Cerebellar nuclear complex (tissue), 1 donor: ENCODE measurements at places on chromosomes 11 and 22.
A peak's percentile ranks its signal among the peaks of the same experiment; 100 is the strongest.

GRCh38 chr11:109958131-109958820, 134.9 kb upstream of the ZC3H12C start:
- DNase-seq = no peak

DNA sequence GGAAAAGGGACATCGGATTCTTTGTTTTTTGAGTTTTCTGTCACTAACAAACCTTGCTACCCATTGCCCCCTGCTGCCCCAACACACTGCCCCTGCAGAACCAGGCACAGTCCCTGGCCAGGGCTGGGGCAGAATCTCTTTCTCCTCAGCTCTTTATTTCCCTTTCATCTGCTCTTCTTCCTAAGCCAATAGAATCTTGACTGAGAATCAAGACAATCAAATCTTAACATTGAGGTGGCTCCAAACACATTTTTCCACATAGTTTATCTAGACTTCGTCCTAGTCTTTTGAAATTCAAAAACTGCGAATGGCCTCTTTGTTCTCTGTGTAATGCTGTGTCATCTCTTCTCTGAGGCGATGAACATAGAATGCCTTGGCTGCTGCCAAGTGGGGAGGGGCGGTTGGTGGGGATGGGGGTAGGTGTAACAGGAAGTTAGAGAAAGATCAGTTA, 16.1 kb upstream of the NTM start:
- DNase-seq = no peak

GRCh38 chr11:125743681-125744080, 2.4 kb upstream of the PATE1 start:
- no peak for DNase-seq

DNA sequence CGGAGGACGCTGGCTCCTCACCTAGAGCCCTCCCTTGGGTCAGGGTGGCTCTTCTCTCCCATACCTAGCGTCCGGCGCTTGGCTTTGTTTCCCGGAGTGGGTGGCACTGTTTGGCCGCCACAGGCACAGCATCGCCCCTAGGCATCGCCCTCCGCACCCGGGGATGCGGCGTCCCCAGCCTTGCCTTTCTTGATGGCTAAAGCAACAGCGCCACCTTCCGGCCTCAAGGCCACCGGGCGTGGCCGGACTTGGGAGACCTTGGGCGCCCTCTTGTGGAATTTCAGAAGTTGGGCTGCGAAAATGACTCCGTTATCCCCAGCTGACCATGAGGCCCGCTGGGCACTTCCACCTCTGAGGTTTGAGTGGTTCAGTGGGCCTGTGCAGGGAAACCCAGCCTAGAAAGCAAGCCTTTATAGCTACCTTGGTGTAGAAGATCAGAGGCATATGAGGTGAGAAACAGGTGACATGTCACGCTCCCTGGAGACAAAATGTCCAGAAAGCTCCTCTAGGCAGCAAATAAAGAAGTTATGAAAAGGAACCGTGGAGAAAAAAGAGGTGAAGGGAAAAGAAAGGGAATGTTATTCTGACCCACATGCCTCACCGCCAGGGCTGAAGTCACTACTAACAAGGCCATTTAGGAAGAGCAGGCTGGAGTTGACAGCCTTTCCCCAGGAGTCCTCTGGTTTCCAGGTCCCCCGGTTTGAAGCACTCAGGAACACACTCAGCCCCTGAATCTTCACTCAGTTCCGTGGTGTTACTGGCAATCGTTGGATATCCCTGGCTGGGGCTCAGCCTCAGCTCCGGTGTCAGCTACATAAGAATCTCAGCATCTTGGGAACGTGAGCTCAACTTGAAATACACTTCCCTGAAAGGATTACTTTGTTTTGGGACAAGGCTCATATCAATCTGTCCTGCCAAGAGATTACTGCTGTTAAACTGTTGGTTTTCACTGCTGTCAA, 54.1 kb downstream of the SNX19 start:
- peak; percentile 7 for DNase-seq

DNA sequence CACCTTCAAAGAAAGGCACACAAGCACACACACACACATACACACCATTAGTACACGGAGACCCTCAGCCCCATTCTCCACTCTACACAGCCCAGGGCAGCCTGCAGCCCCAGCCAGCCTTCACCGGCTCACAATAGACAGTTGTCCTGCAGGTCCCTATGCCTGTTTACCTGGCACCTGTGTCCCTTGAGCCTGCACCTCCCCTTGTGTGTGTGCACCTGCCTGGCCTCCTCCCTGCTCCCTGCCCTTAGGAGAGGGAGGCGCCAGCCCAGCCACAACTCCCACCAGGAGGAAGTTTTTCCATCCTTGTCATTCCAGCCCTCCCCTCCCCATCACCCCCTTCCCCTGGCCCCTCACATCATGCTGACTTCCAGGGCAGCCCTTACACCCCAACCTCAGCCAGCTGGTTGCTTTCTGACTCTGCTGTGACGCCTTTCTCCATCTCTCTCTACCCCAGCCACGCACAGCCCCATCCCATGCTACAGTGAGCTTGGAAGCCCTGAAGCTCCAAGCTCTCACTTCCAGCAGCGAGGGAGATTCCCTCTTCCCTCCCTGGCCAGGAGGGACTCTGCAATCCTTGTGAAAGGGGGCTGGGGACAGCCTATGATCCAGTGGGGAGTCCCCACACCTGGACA, 4.4 kb downstream of the AHNAK start:
- DNase-seq = no peak

GRCh38 chr11:72141066-72141465, 5.5 kb downstream of the FOLR3 start:
- no peak for DNase-seq

DNA sequence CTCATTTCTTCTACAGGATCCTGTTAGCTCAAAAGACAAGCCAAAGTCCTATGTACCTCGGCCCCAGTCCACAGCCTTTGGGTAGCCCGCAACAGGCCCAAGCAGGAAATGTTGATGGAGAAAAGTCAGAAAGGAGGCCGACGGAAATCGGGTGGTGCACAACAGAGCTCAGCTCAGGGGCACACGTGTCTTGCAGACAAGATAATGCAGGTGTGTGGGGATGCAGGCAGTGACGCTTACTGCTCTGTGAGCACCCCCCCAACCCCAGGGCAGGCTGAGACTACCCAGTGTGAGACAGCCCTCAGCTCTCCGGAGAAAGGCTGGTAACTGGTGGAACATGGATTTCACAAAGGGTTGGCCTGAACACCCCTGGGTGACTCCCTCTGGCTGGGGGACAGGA, 4.3 kb upstream of the PDE2A start:
- no peak for DNase-seq

DNA sequence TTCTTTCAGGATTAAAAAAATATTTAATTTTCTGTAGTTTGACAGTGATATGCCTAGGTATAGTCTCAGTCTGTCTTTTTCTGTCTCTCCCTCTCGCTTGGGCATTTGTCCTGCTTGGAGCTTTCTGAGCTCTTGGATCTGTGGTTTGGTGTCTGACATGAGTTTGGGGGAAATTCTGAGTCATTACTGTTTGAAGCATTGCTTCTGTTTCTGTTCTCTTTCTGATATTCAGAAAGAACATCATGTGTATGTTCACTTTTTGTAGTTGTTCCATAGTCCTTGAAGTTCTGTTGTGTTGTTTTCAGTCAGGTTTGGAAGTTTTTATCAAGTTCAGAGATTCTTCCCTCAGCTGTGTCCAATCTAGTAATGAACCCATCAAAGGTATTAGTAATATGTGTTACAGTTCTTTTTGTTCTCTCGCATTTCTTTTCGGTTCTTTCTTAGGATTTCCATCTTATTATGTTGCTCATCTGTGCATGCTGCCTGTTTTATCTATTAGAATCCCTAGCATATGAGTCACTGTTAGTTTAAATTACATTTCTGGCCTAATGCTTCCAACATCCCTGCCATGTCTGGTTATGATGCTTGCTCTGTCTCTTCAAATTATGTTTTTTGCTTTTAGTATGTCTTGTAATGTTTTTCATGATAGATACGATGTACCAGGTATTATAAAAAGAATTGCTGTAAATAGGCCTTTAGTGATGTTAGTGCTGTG, 48.4 kb downstream of the DDX10 start:
- DNase-seq = no peak

DNA sequence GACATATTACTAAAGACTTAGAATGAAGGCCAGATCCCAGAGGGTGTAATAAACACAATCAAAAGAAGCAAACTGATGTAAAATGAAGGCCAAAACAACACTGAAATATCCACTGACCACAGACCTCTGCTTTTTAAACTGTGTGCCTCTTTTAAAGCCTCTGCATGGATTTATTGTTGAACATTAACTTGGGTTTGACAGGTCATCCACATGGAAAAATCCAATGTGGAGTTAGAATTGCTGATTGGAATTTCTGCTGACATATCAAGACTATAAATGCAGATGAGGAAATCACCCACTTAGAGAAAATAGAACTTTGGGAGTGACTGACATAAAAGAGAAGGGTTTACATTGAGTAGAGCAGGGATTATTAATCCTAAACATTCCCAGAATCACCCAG, 853.9 kb upstream of the RAG2 start:
- no peak for DNase-seq

DNA sequence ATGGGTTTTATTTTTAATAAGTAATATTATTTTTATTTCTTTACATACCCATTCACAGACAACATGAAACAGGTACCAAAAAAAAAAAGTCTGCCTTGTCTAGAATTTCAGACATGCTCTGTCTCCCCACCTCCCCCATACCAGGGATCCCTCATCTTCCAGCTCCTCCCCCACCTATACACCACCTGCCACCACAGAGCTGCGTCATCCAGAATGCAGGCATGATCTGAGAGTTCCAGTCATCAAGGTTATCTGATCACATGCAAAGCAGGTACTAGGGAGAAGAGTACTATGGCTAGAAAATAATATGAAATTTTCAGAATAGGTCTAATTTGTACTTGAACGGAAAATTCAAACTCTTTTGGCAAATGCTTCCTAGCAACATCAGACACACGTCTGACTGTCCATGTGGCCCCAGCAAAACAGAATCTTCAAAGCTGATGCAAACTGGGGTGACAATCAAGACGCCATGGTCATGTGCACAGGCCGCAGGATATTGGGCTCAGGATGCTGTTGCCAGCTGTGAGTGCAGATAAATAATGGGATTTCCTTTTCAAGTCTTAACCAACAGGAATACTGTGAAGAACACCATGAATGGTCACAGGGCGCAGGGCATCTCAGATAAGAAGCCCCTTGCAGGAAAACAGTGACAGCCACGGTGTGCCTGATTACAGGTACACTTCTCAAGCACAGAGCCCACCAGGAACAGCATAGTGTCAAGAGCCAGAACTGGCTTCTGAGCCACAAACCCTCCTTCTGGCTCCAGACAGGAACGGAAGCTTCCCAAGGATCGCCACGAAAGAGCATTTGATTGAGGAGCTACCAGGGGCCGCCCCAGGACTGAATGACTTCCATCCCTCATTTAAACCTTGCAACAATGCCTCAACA, 169.5 kb downstream of the EFCAB6 start:
- no peak for DNase-seq

- DNase-seq = no peak
Observed at GRCh38 chr11:1534682-1535081, 37.4 kb downstream of the DUSP8 start.

- DNase-seq = no peak
Observed at GRCh38 chr22:44074337-44074984, 50.4 kb downstream of the PARVB start.

DNA sequence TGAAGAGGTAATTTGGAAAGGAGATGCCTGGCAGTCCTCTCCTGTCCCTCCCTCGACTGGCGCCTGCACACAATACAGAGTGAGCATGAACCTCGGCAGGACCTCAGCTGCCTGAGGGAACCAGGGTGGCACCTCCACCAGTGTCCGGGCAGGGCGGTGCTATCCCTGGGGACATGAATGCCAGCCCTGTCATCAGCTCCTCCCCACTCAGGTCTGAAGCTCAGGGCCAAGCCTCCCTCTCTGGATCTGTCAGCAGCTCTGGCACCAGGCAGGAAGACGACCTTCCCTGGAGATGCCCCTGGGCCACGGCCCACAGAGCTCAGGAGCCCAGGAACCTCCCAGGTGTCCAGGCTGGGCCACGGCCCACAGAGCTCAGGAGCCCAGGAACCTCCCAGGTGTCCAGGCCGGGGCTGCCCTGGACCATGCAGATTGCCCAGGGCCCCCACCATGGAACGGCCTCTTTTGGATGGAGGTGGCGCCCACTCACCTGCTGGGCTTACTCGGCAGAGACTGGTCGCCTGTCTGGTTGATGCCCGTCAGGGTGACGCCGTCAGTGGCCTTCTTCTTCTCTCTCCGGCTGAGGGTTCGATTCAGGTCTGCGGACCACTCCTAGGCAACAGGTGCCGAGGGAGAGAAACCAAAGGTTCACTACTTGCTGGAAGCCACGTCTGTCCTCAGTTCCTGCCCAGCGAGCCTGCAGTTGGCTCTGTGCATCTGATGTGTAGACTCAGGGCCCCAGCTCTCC, 21.7 kb upstream of the ARFGAP3 start:
- no peak for DNase-seq

DNA sequence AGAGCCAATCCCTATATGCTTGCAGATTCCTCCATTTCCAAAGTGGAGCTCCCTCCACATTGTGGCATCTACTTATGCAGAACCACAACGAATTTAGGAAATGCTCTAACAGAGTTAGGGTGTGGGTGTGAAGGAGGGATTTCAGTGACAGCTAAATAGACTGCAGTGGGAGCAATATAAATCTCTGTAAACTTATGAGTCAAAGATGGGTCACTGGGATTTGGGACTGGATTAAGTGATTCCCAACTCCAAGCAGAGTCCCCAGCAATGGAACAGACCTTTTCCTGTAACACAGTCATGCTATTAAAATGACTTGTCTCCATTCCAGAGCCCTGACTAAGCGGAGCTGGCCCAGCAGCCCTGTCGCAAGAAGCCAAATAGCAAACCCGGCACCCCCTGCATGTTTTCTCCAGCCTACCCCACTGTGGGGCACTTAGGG, 36.6 kb downstream of the RPL27A start:
- DNase-seq = no peak

GRCh38 chr11:26480041-26480440, 92.0 kb downstream of the MUC15 start:
- DNase-seq = no peak
